ENCODE measurements at places on chromosomes 4 and X.
A peak's percentile ranks its signal among the peaks of the same experiment; 100 is the strongest.

DNA sequence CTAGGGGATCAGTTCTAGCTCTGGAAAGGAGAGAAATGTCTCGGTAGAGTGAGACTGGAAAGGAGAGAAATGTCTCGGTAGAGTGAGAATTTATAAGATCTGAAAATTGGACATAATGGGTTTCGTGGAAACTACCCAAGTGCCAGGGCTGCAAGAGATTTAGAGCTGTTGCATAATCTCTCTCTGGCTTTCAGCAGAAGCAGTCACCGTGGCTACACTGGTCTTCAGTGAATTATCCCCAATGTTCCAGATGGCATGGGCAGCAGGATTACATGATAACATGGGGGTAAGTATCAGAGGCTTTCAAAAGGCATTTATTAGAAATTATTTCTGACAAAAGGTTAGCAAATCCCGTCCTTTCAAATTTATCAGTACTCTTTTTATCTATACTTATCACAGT is 435.5 kb downstream of the NKX6-1 start:
- DNase-seq = no peak

- no peak for DNase-seq
Measured at GRCh38 chrX:153527208-153527607, 9.8 kb downstream of the ATP2B3 start.

DNA sequence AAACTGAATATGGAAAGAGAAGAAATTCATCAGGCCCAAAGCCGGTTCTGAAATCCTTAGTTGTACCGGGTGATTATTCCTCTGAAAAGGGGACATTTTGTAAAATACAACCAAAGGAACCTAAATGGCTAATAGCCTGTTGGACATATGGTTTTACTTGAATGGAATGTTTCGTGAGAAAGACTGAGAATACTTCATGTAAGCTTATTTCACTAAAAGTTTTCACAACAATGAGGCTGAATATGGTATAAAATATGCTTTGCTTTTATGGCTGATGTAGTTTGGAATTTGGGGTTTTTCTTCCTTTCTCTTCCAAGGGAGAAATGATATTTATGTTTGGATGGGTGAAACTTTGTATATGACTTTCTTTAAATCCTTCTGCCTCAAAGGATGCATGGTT is 2.7 kb downstream of the GRIA3 start:
- DNase-seq = peak; percentile 38

- DNase-seq = peak; percentile 74
Measured at GRCh38 chrX:70479247-70479921, 34.7 kb downstream of the DLG3 start.

- DNase-seq = no peak
Measured at GRCh38 chr4:183256343-183256742, 63.7 kb downstream of the CLDN22 start.

DNA sequence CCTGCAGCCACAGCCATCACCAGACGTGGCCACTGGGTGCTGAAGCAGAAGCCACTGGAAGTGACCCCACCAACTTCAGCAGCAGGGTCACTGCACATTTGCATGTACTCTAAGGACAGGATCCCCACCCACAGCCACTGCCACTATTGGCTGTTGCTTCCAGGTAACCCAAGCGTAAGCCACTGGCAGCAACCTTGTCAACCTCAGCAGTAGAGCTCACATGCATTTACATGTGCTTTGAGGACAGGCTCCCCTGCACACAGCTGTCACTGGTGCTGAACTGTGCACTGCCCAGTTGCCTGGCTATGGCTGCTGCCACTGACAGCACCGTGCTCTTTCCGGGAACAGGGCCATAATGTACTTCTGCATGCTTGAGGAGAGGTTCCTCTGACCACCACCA is 332.4 kb upstream of the DMD start:
- DNase-seq = no peak

DNA sequence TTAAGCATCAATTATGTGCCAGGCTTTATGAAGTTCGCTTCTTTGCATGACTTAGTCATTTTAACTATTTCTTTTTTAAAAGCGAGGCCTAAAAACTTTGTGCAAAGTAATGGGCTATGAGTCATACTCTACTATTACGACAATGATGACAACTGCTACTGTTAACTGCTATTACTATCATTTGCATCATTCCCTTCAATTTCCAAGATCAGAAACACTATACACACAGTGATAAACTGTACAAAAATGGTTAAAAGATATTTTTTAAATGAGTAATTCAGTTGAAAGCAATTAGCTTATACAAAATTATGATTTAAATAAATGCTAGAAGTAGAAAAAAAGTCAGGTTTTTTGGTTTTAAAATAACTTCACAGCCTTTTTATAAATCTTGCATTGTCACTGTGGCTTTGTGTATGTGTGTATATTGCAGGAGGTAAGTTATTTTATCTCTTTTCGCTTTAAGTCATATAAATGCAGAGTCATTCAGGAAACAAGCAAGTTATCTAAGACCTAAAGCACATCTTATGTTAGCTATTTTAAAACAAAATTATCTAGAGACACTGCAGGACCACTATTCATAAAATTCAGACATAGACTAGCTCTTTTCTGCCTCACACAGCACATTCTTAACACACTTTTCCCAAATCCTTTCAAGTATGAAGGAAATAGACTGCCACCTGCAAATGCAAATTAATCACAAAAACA is 18.5 kb upstream of the CXCL3 start:
- peak; percentile 92 for DNase-seq

DNA sequence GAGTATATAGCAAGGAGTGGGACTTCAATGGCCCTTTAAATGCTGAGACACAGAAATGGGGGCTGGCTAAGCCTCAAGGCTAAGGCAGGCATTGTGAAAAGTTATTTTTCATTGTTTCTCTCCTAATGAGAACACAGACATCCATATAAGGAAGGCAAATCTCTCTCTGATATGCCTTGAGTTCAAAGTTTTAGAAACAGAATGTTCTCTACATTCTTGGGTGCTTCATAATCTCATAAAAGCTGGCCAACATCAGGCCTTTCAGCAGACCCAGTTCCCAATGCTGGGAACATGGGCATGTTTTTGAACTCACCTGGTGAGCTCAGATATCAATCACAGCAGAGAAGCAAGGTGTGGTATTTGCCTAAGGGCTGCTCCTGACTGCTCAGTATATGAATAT is 19.4 kb upstream of the RAB40A start:
- peak; percentile 15 for DNase-seq

- peak; percentile 34 for DNase-seq
Measured at GRCh38 chr4:175325230-175325629, 407.1 kb downstream of the ADAM29 start.

DNA sequence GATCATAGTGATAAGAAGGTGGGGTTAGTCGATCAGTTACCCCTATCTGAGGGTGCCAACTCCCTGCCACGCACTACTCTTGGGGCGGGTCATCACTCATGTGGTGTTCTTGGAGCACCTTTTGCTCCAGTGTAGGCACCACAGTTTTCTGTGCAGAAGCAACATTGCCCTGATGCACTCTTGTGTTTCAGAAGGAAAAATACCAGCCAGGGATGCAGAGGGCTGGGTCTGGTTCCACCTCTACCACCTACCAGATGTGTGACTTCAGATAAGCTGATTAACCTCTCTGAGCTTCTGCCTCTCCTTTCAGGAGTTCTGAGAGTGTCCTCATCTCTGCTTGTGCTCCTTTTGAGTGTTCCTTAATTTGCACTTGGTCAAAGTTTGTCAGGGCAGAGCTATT is 29.9 kb upstream of the PROM1 start:
- DNase-seq = no peak

GRCh38 chrX:104325213-104325585 is 70.5 kb upstream of the ESX1 start:
- peak; percentile 7 for DNase-seq

- no peak for DNase-seq
Measured at GRCh38 chrX:37796805-37797204, 16.9 kb downstream of the CYBB start.

DNA sequence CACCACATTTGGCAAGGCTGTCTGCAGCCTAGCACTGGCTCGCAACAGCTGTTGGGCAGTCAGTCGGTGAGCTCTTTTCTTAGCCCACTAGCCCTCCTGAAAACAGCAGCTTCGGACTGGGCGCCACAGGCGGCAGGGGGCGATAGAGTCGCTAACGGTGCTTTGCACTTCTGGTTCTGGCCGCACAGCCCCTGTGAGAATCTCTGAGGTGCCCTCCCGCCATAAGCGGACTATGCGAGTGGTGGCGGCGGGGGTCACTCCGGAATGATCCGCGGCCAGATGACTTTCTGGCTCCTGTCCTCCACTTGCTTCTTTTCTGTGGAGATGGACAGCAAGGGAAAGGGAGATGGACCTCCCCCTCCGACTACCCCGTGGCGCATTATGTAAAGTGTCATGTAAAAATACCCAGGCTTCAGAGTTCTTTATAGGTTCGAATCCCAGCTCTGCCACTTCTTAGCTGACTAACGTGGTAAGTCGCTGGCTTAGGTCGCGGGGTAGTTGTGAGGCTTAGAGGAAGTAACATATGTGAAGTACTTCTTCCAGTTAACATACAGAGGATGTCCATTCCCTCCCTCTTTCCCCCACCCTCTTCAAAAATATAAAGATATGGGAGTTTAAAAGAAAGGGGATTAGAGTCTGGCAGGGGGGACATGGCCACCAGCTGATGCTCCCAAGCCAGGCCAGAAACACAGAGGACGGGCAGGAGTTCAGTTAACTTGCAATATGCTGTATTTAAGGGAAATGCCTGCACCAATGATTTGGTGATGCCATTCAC is 11.0 kb downstream of the ARHGAP36 start:
- DNase-seq = peak; percentile 1

DNA sequence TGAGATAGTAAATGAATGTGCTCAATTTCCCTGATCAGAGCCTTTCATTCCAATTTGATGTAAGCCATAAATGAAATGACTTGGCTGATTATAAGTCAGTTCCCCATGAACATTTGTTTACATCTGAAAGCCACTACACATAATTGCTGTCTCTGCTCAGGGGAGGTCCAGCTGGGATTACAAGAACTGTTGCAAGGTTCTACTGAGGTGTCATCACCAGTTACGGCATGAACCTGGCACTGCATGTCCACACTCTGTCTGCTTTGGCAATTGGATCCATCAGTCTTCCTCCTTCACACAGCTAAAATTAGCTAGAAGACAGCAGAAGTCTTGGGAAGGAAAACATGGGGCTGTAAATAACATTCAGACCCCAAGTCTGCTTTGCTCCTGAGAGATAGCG is 12.8 kb upstream of the MBNL3 start:
- DNase-seq = peak; percentile 4

DNA sequence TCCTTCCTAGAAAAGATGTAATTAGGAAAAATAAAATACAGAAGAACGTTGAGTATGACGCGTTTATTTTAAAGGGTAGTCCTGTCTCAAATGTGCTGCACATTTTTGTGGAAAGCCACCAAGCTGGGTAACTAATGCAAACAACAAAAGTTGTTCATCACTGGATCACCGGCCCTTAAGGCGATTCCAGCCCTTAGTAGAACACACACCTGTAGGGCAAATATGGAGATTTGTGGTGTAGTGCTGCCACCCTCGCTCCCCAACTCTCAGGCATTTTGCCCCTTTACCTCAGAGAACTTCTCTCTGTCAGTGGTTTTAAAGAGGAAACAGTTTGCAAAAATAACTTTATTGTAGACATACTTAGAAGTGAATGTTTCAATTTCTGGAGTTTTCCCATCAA is 1.9 kb downstream of the TBL1X start:
- no peak for DNase-seq

GRCh38 chrX:39619182-39620009 is 478.4 kb downstream of the BCOR start:
- no peak for DNase-seq

DNA sequence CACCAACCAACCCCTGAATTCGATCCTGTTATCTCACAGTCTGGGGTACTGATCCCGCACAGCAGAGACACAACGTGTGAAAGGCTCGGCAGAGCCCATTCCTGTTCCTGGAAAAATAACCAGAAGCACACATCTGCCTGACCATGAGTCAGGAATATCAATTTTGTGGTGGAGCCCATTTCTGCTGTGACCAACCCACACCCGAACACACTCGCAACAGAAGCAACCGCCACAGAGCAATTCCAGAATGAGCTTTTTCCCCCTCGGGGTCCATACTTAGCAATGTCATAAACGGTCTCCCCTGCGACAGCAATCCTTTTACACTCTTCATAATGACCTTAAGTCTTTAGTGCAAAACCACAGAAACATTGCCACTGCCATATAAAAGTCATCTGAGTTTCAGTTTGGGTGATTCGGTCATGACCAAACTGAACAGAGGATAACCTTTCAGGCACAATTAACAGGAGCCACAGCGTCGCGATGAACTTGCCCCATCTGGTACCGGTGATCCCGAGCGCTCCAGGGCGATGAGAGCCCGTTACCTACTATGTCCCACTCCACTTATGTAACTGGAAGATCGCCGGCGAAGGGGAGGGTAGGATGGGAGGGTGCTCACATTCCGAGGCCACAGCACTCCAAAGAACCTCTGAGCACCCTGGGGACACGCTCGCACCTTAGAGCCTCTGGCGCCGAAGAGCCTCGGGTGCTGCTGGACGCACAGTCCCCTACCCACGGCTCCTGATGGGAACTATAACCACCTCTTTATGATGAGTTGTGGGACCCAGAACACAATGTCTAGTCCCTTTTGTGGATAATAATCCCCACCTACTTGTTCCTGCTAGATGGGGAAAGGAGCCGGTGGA is 1.1 kb downstream of the MECP2 start:
- DNase-seq = peak; percentile 12

- DNase-seq = no peak
Measured at GRCh38 chr4:107147873-107148272, 111.8 kb upstream of the DKK2 start.

DNA sequence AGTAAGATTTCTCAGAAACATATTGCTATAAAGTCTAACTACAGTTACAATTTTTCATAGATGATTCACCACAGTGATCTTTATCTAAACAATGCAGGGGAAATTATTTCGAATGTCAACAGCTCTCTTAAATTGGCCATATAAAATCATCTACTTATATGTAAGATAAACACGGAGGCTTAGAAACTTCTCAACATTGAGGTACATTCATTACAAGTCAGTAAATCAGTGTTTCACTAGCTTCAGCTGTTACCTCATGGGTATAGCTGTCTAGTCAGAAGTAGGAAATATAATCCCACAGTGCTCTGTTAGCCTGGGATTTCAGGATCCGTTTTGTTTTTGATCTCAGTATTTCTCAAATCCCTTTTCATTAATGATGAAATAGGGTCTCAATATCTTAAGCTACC is 43.2 kb downstream of the PCDH7 start:
- DNase-seq = peak; percentile 77

- no peak for DNase-seq
Measured at GRCh38 chr4:4358093-4358854, 28.6 kb upstream of the NSG1 start.

- DNase-seq = peak; percentile 76
Measured at GRCh38 chr4:180664766-180665368, 1578.3 kb upstream of the TENM3 start.

DNA sequence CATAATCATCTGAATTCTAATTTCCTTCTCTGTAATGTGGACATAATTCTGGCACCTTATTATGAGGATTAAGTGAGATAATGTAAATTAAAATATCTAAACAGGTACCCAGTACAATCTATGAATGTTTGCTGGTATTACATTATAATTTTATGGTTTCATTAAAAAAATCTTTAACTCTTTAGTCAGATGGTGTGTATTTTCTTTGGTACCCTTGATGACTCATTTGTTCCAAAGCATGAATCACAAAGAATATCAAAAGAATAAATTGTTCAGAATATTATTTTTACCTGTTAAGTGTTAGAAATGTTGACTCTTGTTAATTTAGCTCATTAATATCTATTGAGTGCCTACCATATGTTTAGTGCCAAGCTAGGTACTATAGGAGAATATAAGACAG is 74.3 kb downstream of the SNX25 start:
- peak; percentile 15 for DNase-seq

All from fibroblast of skin of right quadriceps (primary cell).